ENCODE measurements at places on chromosomes 2 and 18. TPM values are rescaled to one million over a fixed set of nuclear protein-coding genes. Genes with fewer than 3 reads are reported as not detected.

GRCh38 chr2:98335271-98335670 is 11.0 kb upstream of the CNGA3 start:
- no peak overlapping the region for H3K4me3 ChIP-seq
- H3K27me3 ChIP-seq, result peaks cover 7% of the 10 kb centered on the region
- no peaks in the 10 kb centered on the region for H3K4me1 ChIP-seq

DNA sequence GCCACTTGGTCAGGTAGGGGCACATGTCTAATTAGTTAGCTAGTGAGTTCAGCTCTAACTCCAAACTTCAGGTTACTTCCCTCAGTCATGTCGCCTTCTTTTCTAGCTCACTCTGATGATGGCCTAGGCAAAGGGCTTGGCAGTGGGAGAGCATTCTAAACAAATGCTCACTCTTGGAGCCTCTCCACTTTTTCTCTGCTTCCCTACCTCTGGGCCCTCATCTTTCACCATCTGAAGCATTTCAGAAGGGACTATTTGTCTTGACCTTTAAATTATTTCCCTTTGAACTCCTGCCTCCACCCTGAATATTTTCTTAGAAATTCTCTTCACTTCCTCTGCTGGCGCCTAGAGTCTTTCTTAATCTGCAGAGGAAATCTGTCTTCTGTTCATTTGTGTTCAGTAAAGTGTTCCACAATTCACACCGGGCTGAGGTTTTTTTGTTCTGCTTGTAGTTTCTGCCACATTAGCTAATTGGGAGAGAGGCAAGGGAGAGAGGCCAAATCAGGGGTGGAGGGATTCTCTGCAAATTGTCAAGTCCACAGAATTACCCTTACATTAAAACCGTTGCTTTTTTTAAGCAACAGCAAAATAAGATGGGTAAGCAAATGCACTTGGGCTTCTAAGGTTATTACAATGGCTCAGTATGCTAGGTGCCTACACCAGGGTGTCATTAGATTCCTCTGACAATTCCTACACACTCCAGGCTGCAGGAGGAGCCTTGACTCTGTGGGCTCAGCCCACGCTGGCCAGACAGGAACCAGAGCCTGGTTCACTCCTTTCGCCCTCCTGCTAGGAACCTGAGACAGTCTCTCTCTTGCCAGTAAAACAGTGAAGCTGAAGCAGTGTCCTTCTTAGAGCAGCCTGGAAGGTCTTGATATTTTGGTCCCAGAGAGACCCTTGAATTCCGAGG is 5.5 kb downstream of the MSGN1 start:
- H3K36me3 ChIP-seq, result no peaks in the 10 kb centered on the region
- H3K27ac ChIP-seq, result no peak overlapping the region
- no peak for DNase-seq
- H3K4me3 ChIP-seq, result no peak overlapping the region
- H3K4me1 ChIP-seq, result peaks cover 21% of the 10 kb centered on the region

DNA sequence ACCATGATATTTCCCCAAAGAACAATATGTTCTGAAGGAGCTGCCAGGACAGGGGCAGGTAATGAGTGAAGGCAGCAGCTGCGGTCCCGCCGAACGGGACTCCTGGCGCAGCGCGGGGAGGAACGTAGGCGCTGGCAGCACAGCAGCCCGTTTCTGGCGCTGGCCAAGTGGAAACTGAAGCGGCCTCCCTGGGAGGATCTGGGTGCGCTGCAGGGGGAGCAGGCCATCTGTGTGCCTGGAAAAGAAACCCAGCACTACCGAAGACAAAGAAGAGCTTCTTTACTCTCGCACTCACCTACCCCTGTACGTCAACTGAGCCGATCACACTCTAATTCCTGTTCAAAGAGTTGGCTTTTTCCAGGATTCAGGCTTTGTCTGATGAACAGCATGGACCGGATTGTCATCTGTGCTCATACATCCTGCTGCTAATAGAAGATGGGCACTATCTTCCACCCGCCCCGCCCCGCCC is 11.8 kb downstream of the G6PC2 start:
- peaks cover 15% of the 10 kb centered on the region for H3K4me1 ChIP-seq
- H3K36me3 ChIP-seq, result peaks cover 3% of the 10 kb centered on the region
- DNase-seq, result no peak
- no peak overlapping the region for H3K27ac ChIP-seq

DNA sequence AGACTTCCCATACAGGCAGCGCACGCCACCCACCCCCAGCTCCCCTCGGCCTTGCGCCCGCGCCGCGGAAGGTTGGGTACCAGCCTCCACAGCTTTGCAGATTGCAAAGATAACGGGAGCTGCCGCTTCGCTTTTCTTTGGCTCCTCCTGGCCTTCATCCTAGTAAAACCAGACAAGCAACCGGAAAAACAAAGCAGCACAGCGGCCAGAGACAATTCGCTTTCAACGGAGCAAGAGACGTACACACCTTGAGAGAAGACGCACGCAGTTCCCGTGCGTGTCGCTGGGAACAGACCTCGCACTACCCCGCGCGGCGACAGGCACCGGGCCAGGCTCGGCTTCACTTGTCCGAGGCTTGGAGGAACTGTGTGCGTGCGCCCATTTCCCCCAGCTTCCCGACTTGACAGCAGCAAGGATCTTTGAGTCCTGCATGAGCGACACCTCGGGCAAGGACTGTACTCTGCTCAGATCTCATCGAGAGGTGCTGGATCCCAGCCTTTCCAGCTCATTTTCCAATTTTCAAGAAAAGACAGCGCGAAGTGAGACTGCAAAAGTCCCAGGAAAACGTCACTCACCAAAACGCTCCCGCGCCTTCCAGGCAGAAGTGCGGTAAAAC is 964 bp downstream of the ZBTB7C start:
- peaks cover 71% of the 10 kb centered on the region for H3K27me3 ChIP-seq
- H3K4me1 ChIP-seq, result peaks cover 7% of the 10 kb centered on the region
- no peak for DNase-seq
- H3K4me3 ChIP-seq, result peak overlapping the region; percentile 83

DNA sequence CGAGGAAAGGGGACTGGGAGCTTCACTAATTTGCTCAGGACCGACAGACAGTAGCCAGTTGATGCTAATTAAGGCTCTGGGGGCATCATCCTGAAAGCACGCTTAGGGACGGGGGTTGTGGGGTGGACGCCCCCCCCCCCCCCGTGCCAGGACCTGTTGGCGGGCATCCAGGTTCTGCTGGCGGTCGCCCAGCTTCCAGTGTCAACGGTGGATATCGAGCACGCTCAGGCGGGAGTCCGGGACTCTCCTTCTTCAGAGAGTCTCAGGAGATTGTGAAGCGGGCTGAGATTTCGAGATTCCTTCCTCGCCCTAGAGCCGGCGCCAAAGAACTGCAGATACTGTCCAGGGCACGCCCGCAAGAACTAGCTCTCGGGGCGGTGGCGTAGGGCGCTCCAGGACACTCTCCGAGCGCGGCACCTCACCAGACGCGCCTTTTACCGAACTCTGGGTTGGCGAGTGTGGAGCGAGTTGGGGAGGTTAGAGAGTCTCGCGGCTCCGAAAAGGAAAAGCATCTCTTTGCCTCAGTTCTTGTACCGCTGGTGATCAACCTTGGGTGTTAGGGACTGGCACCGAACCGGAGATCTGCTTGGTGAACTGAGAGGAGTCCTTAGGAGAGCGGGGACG is 5.6 kb downstream of the RAX start:
- no peak overlapping the region for H3K27ac ChIP-seq
- no peak overlapping the region for H3K4me3 ChIP-seq
- no peak for DNase-seq
- no peaks in the 10 kb centered on the region for H3K36me3 ChIP-seq
- peaks cover 13% of the 10 kb centered on the region for H3K4me1 ChIP-seq

GRCh38 chr2:144560251-144560650 is 40.3 kb upstream of the ZEB2 start:
- H3K27ac ChIP-seq, result no peak overlapping the region
- DNase-seq, result no peak
- no peaks in the 10 kb centered on the region for H3K36me3 ChIP-seq
- no peaks in the 10 kb centered on the region for H3K4me1 ChIP-seq
- H3K27me3 ChIP-seq, result peaks cover 11% of the 10 kb centered on the region

GRCh38 chr18:67145586-67146292 is 370.8 kb downstream of the DSEL start:
- no peaks in the 10 kb centered on the region for H3K27me3 ChIP-seq
- no peaks in the 10 kb centered on the region for H3K4me1 ChIP-seq
- no peak overlapping the region for H3K27ac ChIP-seq
- no peaks in the 10 kb centered on the region for H3K36me3 ChIP-seq

DNA sequence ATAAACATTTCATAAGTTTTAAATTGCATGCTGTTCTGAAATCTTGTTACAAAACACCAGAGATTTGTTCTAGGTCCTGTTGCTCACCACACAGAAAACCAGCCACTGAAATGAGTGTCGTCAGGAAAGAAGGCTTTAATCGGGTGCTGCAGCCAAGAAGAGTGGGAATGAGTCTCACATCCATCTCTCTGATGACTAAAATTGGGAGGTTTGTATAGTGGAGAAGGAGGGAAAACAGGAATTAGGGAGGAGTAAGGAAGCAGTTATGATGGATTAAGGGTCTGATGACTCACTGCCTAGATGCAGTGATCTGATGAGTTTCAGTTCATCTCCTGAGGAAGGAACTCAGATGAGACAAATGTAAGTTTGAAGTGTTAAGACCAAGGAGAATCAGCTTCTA is 42.1 kb upstream of the GPR39 start:
- H3K4me1 ChIP-seq, result no peaks in the 10 kb centered on the region
- H3K4me3 ChIP-seq, result no peak overlapping the region
- H3K27me3 ChIP-seq, result no peaks in the 10 kb centered on the region
- no peaks in the 10 kb centered on the region for H3K36me3 ChIP-seq
- H3K27ac ChIP-seq, result no peak overlapping the region
- no peak for DNase-seq

DNA sequence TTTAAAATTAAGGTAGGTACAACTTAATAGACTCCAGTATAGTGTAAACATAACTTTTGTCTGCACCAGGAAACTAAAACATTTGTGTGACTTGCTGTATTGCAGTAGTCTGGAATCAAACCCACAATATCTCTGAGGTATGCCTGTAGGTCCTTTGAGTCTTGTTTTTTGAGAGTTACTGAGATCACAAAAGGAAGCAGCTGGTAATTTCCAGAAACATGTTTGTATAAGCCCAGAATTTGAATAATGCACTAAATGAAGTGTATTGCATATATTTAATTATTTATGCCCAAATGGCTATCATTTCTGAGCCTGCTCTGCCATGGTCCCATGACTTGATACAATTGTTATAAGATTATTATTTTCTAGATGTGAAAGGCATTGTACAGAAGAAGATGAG is 143.3 kb upstream of the LYPD6 start:
- no peaks in the 10 kb centered on the region for H3K36me3 ChIP-seq
- no peak for DNase-seq

GRCh38 chr2:41836948-41837347 is 210.9 kb upstream of the PKDCC start:
- no peak overlapping the region for H3K27ac ChIP-seq
- peaks cover 8% of the 10 kb centered on the region for H3K4me1 ChIP-seq
- H3K36me3 ChIP-seq, result no peaks in the 10 kb centered on the region
- DNase-seq, result no peak

DNA sequence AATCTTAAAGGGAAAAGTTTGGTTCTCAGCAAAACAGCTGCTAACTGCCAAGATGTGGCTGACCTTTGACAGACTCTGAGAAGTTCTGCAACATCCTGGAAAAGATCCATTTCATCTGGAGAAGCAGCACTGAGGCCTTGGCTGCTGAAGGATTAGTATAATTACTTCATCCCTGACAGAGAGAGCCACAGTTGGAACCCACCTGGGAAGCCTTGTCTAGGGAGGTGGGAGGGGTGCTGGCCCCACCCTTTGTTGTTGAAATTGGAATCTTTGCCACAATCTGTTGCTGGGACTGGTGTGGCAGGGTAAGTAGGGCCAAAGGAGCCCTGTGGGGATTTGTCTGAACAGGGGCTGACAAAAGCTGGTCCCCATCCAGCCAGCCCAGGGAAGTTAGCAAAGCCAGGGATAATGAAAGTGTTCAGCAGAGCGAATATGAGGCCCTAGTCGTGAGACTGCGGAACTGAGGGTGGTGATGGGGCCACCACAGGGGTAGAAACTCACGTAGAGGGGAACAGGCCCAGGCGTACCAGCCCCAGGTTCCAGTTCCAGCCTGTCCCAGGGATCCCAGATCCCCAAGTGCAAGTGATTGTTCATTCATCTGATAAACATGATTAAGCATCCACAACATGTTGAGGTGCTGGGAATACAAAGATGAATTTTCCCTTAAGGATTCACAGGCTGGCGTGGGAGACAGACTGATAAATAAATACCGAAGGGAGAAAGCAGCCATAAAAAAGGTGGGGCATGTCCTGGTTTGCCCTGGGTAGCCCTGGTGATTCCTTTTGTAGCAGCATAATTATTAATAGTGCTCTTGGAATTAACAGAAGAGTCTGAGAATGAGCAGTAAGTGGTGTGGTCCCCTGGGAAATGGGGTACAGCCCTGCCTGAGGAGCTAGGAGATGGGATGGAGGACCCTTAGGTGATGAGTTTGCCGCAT is 60.0 kb downstream of the MYO1B start:
- no peak overlapping the region for H3K4me3 ChIP-seq
- H3K27ac ChIP-seq, result no peak overlapping the region
- no peak for DNase-seq
- H3K27me3 ChIP-seq, result no peaks in the 10 kb centered on the region
- no peaks in the 10 kb centered on the region for H3K4me1 ChIP-seq

DNA sequence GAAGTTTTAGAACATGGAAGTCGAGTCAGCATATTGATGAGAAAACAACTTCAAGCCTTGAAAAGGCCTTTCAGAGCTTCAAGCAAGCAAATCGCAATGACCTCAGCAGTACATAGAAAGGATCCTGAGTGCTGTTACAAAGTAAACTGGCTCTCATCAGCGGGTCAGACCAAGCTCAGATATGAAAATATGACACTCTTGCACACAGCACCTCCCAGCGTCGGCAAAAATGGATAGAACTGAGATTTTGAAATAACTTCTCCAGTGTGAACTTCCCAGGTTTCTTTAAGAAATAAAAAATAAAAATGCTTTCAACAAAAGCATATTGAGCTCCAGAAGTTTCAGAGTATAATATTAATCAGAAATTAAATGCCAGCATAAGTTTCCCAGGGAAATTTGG is 296.9 kb downstream of the FBXO15 start:
- no peaks in the 10 kb centered on the region for H3K27me3 ChIP-seq
- H3K4me3 ChIP-seq, result no peak overlapping the region
- DNase-seq, result no peak
- H3K27ac ChIP-seq, result no peak overlapping the region

DNA sequence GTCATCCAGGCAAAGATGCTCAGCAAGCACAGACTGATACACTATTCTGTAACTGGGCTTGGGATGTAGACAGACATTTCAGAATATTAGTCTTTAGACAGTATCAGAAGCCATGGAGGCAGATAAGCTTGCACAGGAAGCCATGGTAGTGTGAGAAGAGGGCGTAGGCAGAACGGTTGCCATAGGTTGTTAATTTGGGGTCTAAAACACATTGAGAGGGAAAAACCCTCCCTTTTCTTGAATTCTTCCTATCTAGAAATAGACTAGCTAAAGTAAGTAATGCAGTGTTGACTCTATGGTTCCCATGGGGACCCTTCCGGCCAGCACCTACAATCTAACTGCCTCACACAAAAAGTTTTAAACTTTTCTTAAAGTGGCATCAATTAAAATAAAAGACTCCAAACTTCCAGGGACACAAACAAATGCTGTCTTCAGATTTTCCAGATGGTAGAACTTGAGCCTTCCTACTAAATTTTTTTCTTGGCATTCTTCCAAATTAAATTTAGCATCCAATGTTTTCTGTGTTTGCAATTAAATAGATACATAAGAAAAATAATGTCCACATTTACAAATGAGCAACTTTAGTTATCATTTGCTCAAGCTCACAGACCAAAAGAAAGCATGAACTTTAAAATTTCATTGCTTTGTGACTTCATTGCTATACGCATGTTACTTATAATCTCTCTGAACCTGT is 1.9 kb downstream of the PRKRA start:
- H3K4me1 ChIP-seq, result peaks cover 40% of the 10 kb centered on the region
- no peak for DNase-seq
- no peaks in the 10 kb centered on the region for H3K27me3 ChIP-seq
- no peak overlapping the region for H3K27ac ChIP-seq

The TUBA3E gene
- not detected for total RNA-seq

The CRYGD gene
- total RNA-seq, result not detected

The ARHGAP15 gene
- 64.3 TPM for total RNA-seq

The IAH1 gene
- 78.6 TPM for total RNA-seq

The FBXO48 gene
- total RNA-seq, result 1.4 TPM
